ENCODE measurements at places on chromosomes 2 and 18.

DNA sequence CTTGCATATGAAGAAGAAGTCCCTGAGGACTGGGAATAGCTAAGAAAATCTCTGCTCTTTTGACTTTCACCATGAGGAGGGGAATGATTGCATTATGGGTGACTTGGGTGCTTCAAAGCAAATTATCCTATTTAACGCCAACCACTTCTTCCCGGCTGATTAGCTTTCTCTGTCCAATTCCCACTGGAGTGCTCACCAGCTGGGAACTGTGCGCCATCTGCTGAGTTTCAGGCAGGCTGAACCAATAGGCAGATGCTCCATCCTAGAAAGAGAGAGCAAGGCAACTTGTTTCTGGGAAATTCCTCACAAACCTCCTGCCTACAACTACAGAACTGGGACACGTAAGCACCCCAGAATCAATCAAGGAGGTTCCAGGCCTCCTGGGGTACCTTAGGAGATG, 49.4 kb downstream of the POLE4 start:
- DNase-seq, result no peak

DNA sequence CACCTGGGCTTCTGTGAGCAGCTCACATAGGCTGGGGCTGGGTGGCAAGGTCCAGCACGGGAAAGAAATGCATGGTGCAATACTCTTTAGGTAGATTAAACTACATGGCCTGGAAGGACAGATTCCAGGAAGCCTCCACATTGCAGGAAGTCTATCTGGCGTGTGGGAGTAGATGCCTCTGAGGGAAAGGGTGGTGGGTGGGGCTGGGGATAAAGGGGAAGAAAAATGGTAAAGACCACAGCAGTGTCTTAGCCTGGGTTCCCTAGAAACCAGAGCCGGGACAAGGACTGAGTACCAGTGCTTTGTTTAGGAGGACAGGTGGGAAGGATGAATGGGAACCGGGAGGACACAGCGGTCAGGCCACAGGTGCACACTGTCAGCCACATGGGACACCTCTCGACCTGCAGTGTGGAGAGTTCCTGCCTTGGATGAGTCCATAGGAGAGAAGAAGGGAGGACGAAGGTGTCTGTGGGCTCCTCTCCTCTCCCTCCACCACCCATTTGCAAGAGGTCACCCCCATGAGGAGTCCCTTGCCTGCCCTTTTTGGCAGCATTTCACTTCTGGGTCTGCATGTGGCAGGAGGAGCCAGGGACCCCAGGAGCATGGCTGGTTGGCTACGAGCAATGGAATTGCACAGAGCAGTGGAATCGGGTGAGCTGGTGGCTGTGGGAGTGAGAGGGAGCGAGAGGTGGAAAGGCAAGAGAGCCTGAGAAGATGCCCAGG, 91.5 kb upstream of the HS6ST1 start:
- DNase-seq, result no peak

DNA sequence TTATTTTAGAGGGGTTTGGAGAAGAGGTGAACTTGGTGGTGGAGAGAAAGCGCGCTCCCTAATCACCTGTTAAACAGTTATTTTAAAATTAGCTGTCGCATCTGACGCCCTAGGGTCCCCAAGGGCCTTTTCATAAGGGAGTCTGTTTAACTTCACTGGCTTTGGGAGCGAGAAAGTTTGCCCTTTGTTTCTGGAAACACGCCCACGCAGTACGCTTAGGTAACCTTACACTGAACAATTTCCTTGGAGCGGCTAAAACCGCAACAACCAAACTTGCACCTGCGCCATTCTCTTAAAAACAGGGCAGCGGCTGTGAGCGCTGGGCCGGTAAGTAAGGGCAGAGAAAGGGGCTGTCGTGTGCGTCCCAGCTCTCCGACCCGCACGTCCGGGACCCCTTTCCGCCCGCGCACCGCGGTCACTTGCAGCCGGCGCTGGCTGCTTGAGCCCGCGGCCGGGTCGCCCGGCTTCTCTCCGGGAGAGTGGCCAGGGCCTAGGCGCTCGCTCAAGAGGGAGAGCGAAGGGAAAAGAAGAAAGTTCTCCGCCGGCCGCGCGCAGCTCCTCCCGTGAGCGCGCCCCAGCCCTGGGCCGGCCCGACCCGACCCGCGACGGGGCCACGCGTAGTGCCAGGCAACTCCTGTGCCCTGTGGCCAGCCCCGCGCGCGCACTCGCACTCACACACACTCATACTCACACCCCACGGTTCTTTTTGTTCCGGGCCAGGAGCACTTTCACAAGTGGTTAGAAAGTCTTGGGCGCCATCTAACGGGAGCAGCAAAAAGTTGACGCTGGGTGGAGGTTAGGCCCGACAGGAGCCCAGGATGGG, 19.2 kb downstream of the POU3F3 start:
- DNase-seq, result peak; percentile 81

DNA sequence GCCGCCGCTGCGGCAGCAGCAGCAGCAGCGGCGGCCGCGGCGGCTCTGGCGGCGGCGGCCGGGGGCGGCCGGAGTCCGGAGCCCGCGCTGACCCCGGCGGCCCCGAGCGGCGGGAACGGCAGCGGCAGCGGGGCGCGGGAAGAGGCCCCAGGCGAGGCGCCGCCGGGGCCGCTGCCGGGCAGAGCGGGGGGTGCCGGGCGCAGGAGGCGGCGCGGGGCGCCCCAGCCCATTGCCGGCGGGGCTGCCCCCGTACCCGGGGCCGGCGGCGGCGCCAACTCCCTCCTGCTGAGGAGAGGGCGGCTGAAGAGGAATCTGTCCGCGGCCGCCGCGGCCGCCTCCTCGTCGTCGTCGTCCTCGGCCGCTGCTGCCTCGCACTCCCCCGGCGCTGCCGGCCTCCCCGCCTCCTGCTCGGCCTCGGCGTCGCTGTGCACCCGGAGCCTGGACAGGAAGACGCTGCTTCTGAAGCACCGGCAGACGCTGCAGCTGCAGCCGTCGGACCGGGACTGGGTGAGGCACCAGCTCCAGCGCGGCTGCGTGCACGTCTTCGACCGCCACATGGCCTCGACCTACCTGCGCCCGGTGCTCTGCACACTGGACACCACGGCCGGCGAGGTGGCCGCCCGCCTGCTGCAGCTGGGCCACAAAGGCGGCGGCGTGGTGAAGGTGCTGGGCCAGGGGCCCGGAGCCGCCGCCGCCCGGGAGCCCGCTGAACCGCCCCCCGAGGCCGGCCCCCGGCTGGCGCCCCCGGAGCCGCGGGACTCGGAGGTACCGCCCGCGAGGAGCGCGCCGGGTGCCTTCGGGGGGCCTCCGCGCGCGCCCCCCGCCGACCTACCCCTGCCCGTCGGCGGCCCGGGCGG, 646 bp downstream of the PHLPP1 start:
- DNase-seq, result peak; percentile 19

GRCh38 chr18:74541703-74542555, 7.6 kb downstream of the CNDP1 start:
- peak; percentile 79 for DNase-seq

GRCh38 chr2:111671426-111672150, 212.4 kb downstream of the ANAPC1 start:
- DNase-seq, result peak; percentile 38

- DNase-seq, result no peak
These were observed 71.0 kb upstream of the RFX8 start for GRCh38 chr2:101545950-101546349.

GRCh38 chr2:191556463-191556862, 121.5 kb upstream of the NABP1 start:
- no peak for DNase-seq

DNA sequence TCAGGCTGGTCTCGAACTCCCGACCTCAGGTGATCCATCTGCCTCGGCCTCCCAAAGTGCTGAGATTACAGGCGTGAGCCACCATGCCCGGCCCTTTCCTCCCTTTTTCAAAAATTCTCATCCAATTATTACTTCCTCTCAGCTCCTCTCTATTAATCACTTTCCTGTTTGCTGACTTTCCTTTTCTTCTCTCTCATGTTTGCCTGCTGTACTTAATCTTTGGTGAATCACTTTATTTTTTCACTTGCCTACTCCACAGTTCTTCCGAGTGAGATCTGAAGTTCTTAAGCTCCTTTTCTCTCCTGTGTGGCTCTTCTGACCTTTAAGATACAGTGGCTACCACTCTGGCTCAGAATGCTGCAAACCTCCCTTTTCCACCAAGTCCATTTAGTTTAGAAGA, 126.3 kb upstream of the SERTAD2 start:
- DNase-seq, result no peak

DNA sequence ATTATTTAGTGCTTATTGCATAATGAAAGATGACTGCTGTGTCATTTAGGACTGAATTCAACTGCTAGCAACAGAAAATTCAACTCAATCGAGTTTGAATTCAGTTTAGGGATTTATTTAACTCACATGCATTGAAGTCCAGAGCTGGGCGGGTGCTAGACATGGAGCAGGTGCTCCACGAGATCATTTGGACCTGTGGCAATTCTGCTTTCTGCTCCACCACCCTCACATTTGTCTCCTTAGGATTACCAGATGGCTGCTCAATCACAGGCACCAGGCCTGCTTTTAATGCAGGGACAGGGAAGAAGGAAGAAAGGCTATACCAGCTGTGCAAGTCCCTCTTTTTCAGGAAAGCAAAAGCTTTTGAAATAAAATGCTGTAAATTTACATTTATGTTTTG, 572.9 kb upstream of the SLC8A1 start:
- DNase-seq, result no peak

GRCh38 chr2:230793572-230794359, 71.0 kb upstream of the ITM2C start:
- peak; percentile 99 for DNase-seq

GRCh38 chr18:3742541-3742940, 292.6 kb downstream of the TGIF1 start:
- DNase-seq, result no peak

DNA sequence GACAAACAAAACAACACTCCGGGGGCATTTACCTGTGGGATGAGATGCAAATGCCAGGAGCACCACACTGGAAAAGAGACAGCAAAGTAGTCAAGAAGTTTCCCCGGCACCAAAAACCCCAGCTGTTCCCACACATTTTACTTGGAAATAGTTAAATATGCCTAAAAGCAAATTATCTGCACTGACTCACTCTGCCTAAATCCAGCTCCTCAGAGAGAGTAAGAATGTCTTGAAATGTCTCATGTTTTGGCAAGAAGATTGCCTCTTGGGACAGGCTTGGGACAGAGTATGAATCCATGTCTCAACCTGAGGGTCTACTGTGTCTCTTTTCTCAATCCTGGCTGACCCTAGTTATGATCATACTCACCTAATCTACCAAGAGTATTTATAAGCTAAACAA, 87.5 kb upstream of the RIOK3 start:
- no peak for DNase-seq

GRCh38 chr2:168797286-168797655, 5.2 kb upstream of the NOSTRIN start:
- DNase-seq, result no peak

DNA sequence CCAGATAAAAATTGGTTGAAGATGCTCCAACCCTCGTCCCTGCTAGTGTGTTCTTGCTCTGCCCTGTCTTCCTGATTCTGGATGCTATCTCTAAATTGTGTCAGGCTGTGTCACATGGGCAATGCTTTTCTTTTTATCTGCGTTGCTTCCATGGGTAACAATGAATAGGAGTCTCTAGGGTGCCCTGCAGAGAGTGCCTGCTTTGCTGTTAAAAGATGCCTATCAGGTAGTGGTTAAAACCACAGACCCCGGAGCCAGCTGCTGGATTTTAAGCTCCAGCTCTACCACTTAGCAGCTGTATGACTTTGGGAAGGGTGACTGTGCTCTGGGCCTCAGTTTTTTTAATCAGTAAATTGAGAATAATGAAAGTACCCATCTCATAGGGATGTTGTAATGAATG, 340.3 kb downstream of the PLCL1 start:
- no peak for DNase-seq

DNA sequence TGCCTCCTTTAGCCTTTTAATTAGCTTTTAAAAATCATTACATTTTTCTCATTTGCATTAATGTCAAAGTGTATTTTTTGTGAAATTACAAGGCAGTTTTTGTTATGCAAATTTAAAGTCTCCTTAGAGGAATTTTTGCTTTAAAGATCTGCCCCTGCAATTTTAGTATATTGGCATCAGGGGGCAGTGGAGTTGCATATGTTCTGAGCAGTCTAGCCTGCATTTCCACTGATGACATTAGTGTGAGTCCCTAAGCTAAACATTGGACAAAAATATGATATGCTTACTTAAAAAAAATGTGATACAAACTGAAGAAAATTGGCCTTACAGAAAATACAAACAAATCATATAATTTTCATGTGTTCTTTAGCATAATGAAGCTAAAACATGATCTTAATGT, 426.5 kb downstream of the SLC4A3 start:
- DNase-seq, result no peak

- DNase-seq, result no peak
These were observed 161.1 kb upstream of the SLC39A10 start for GRCh38 chr2:195495966-195496365.

DNA sequence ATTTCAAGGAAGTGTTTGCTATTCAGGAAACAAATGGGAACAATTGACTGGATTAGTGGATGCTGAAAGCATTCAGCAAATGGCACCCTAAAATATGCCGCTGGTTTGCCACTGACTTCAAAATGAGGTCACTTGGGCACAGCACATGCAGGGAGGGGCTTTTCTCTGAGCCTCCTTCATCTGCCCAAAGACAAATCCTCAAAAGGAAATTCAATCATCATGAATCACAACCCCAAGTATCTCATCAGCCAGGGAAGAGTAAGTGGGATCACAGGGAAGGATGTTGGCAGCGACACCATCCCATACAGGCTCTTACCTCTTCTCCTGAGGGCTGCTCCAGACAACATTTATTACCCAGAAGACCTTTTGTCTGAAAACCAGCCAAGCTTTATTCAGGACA, 14.4 kb upstream of the SP140L start:
- no peak for DNase-seq

- no peak for DNase-seq
These were observed 315.4 kb downstream of the CDH7 start for GRCh38 chr18:66066191-66066590.

- DNase-seq, result no peak
These were observed 47.7 kb downstream of the MAPRE2 start for GRCh38 chr18:35088921-35089320.

GRCh38 chr2:27655155-27655951, 8.1 kb downstream of the SUPT7L start:
- peak; percentile 23 for DNase-seq

DNA sequence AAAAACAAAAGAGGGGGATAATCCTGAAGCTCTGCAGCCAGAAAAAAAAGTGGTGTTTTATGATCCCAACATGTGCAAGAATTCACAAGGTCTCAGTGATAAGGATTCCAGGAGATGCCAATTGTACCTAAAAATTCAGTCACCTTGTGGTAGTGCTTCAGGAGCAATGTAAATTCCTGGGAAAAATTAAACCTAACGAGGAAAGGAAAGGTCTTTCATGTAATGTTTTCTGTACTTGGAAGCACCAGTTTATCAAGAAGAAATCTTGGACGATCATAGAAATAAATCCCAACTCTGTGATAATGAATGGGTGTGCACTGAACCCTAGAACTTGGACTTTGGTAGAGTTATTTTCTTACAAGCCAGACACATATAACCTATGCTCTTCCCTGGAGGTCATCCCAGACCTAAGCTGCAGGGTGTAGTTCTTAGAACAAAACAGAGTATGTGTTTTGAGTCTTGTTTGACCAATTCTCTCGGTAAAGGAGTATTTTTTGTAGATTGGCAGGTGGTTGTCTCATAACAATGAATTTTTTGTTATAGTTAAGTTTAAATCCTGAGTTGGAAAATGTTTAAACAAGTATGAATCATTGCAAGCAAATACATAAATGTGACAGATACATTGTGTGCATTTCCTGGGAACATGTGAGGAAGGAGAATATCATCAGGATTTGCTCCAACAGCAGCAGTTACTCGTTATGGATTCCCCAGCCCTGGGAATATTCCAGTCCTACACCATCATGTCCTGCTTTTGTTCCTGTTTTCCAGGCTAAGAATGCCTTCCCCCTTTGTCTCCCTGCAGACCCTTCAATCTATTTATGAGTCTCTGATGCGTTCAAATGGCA, 224.6 kb downstream of the NAPG start:
- DNase-seq, result no peak

All from renal cortical epithelial cell (primary cell).